ENCODE measurements at places on chromosomes 4 and X.

DNA sequence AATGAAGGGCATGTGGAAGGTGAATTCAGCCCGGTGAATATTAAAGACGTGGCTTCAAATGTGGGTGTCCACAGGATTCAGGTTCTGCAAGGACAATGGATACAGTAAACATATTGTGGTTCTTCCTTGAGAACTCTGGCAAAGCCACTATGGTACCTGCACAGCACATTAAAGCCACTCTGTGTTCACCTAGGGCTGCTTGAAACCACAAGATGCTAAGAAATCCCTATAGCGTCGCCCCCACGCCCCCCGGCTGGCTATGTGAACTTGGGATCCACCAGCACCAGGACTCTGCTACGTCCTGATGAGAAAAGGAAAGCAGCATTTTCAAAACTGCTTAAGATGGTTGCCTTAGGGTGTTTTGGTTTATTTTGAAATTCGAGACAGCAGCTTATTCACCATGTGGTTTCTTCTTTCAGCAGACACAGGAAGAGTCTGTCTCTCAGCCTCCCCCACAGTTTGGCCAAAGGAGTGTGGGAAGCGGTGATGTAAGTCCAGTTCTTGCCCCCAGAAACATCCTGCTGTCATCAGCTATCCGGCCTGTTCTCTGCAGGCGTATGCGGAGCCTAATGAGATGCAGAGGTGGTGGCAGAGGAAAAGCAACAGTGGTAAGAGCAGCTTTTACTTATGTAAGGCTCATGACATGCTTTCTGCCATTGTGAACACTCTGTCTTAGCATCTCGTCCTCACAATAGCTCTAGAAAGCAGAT, 111.5 kb downstream of the AFAP1 start:
- DNase-seq, result peak; percentile 33

DNA sequence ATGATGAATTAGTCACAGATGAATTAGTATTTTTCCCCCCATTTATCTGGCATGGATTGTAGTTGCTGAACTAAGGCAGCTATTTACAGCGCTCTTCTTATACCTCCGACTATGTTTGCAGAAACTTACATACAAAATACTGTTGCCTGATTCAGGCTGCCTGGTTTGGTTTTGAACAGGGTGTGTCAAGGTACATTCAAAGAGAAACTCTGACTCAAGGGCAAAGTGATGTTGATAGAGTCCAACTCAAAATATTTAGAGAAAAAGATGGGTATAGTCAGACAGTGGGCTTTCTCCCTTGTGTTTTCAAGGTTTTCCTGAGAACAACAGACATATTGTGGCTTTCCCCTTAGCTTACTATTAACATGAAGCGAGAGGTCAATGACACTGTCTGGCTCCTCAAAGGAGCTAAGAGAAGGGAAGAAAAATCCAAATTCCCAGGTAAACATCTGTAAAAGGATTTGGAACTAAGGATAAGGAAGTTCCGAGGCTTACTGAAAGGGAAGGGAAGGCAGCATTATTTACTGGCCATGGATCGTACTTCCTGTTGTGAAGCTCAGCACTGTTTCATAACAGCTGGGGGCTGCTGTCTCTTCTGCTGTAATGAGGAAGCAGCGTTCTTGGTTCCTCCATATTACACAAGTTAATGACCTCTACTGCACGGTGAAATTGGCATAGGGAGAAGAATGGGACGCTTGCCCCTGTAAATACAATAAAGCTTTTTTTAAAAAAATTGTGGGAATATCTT, 30.9 kb downstream of the FAM9C start:
- no peak for DNase-seq

DNA sequence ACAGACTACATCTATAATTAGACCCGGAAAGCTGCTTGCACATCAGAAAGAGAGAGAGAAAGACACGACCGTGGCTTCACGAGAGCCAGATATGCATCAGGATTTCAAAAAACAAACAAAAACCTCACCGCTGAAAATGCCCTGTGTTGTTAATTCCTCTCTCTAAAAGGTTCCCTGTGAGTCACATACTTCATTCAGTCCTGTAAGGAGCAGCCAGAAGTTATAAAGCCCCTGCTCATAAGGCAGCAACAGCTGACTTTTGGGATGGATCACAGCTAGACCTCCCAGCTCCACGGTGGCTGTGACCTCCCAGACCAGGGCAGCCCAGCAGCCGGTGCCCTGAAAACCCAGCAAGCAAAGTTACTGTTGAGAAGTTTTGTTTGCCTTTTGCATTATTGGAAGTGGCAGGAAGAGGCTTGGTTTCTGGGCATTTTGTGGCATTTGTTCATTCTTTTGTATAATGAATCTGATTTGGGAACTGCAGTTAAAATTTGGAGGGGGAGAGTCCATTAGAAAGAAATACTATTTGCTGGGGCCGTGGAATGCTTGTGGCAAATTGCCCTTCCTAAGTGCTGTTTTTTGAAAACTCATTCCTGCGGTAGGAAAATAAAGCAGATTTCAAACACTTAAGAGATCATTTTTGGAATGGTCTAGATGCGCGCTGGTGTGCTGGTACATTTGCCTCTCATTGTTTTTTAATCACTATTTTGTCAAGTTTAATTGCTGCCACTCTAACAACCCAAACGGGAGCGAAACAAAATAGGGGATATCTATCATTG, 520.4 kb downstream of the BCOR start:
- no peak for DNase-seq

DNA sequence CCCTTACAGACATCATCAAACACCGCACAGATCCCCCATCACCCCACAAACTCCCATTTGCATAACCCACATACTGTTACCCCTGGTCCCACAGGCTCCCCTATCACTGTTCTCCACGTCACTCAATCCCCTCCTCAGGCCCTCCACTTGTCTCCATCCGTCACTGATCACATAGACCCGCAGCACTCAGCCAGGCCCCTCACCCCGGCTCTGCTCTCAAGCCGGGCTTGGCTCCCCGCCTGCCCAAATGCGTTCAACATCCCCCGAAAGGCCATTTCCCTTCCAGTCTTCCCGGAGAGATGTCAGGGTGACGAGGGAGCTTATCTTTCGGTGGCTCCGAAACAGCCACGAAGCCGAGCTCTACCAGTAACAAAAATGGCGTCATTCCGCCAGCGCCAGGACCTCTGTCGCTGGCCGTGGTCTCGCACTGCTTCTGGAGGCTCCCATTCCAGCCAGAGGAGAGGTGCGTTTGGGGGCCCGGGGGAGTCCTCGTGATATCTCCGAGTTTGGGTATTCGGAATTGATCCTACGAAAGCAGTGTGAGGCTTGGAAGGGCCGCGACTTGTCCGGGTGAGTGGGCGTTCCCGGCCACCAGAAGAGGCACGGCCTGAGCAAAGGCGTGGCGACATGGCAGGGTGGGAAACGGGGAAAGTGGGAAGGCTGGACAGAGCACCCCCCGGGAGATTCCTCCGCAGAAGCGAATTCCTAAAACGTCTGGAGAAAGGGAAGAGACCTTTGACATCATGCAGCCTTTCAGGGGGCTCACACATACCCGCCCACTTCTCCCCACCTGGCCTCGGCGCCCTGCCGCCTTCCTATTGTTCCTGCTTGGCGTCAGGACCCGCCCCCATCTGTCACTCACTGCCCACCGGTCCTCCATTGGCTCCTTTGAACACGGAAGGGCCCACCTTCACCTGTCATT, at the start of gene ZNF630:
ZNF630 (minus strand) TSS at position 577 of the 922 bp plus-strand sequence. CDS start 4,754 bp downstream, outside the sequence.
- peak; percentile 36 for DNase-seq

DNA sequence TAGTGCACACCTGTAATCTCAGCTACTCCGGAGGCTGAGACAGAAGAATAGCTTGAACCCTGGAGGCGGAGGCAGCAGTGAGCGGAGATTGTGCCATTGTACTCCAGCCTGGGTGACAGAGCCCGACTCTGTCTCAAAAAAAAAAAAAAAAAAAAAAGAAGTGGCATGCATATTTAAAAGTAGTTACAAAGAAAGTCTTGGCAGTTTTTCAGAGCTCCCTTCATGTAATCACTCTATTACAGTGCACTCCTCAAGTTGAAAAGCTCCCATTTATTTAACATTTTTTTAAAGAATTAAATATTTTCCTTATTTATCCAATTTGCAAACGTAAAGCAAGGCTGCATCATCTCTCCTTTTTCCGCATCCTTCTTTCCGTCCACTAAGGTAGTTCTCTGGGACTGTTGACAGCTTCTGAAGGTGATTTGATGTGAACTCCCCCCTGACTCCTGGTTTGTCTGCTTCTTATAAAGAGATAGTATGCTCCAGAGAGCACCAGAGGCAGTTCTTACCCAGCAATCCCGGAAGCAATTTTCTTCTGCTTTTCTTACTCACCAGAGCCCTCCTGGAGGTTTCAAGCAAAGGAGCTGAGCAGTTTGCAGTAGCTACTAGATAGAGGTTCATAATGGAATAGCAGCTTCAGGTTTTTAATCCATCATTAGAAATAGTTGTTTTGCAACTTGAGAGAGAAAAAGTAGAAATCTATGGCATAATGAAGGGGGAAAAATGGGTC, 151.0 kb downstream of the PALLD start:
- DNase-seq, result no peak

DNA sequence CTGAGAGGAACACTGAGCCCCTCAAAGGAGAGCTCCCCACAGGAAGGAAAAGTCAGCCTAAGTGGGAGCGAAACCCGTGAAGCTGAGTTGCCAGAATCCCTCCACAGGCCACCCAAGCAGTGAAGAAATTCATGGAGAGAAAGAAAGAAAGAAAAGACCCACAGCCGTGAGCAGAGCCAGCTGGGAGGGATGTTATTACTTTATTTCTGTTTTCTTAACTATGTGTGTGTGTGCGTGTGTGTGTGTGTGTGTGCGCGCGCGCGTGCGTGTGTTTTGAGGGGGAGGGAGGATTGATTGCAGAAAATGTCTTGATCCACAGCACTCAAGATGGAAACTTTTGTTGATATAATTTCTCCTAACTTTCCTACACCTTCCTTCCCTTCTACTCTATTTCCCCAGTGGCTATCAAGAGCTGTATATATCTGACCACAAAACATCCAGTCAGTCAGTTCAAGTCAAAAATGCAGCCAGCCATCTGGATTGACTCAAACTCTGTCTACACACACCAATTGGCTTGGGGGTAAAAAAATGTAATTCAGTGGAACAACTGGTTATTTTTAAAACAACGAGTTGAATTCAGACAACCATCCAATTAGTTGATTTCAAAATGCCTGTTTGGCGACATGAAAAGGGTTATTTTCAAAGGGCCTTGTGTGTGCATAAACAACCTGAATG, 13.8 kb upstream of the GPC3 start:
- DNase-seq, result no peak

GRCh38 chr4:147361726-147362125, 119.2 kb upstream of the EDNRA start:
- no peak for DNase-seq

DNA sequence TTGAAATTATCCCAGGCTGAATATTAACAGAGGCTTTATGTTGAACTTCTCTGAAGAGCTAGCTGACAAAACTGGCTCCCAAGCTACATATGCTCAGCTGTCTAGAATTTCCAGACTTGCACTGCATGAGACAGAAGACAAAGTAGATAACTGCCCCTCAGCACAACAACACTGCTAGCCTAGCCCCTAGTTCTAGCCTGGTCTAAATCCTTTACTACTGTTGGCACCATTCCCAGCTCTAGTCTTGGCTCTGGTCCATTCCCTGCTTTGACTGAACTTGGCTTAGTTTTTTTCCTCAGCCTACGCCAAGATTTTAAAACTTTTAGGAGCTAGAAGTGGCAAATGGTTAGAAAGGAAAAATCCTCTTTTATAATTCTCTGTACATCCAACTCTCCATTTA, 7.6 kb upstream of the OPHN1 start:
- no peak for DNase-seq

All from stimulated activated CD8-positive, alpha-beta memory T cell treated with anti-CD3 and anti-CD28 coated beads, Interleukin-4, amount 100 ng/mL, for 24 hours (primary cell).